ENCODE measurements at places on chromosomes 2 and 18. TPM values are rescaled to one million over a fixed set of nuclear protein-coding genes. Genes with fewer than 3 reads are reported as not detected.
A peak's percentile ranks its signal among the peaks of the same experiment; 100 is the strongest.

- DNase-seq = no peak
Measured at GRCh38 chr2:155223781-155224406, 525.4 kb downstream of the KCNJ3 start.

DNA sequence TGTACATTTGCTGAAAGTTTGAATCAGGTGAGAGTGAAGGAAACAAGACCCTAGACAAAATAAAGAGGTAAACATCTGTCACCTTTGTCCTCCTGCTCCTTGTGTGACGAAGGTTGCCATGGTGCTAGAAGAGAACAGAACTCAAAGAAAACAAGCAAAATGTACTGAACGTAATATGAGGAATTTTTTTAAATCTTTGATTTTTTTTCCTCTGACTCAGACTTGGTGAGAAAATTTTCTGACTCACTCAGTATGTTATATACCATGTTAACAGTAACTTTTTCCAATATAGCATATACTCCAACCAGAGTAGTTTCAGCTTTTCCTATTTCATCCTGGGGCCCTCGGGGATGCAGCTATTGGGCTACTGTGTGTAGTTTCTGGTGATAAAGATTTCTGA lies 2114.6 kb upstream of the PIK3C3 start:
- no peak for DNase-seq

DNA sequence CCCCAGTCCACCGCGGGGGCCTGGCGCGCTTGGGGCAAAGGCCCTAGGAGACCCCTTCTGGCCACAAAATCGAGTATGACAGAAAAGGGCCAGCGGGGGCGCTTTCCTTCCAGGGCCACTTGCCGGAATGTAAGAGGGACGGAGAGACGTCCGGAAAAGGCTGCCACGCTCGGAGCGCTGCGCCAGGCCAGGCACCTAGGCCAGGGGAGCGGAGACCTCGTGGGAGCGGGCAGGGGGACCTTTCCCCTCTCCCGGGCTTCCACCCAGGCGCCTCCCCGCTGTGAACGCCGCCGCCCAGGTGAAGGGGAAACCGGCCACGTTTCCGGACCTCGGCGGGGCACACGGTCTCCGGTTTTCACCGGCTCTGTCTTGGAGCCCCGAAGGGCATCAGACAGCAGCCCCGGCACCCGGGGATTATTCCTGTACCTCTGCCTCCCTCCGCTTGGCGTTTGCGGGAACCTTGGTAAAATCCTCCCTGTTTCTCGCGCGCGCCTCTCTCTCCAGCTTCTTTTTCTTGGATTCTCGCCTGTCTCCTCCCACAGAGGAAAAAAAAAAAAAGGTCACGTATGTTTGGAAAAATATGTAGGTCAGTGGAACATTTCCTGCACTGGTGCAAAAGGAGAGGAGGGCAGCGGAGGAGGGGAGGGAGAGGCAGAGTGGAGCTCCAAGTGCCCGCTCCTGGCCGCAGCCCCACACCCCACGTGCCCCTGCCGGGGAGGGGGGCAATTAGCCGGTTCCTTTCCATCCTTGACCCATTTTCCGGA lies 1.2 kb upstream of the NPAS2 start:
- peak; percentile 76 for DNase-seq

GRCh38 chr2:239917125-239917956 lies 107.8 kb downstream of the NDUFA10 start:
- no peak for DNase-seq

DNA sequence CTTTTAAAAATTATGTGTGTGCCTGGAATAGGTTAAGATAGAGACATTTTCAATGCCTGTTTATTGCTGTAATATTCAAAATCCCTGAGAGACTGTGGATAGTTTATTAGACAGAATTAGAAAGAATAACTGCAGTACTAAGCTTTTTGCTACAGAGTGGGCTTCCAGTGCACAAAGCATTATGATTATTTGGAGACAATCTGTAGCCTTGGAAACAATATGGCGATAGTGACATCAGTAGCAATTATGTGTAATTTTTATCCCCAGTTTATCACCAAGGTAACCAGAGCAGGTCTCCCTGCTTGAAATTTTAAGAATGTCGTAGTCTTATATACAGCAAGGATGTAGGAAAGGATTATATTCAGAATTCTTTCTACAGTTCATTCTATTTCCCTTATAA lies 100.0 kb downstream of the MYO3B start:
- no peak for DNase-seq

The HES6 gene
- total RNA-seq = 32.0 TPM

The ADCY3 gene
- total RNA-seq = 30.2 TPM

- DNase-seq = peak; percentile 87
Measured at GRCh38 chr2:127386764-127387654, 766 bp downstream of the MAP3K2 start.

The RIT2 gene
- total RNA-seq = not detected

DNA sequence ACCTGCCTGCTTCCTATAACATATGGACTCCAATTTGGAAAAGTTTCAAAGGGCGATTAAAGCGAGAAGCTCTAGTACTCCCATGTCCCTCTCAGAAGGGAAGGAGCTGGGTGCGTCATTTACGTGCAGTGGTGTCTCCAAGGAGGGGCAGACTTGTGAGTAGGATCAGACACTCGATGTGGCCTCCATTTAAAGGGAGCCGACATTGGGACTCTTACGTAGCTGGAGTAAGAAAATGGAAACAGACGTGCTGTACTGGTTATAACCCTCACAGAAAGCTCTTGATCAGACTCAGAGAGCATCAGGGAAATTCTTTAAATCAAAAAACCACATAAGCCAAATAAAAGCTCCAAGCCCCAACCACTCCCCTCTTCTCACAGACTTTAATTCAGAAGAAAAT lies 198.5 kb downstream of the KLHL29 start:
- no peak for DNase-seq

The ZAP70 gene
- total RNA-seq = 2.8 TPM

- DNase-seq = no peak
Measured at GRCh38 chr2:1849450-1849849, 105.1 kb upstream of the PXDN start.

DNA sequence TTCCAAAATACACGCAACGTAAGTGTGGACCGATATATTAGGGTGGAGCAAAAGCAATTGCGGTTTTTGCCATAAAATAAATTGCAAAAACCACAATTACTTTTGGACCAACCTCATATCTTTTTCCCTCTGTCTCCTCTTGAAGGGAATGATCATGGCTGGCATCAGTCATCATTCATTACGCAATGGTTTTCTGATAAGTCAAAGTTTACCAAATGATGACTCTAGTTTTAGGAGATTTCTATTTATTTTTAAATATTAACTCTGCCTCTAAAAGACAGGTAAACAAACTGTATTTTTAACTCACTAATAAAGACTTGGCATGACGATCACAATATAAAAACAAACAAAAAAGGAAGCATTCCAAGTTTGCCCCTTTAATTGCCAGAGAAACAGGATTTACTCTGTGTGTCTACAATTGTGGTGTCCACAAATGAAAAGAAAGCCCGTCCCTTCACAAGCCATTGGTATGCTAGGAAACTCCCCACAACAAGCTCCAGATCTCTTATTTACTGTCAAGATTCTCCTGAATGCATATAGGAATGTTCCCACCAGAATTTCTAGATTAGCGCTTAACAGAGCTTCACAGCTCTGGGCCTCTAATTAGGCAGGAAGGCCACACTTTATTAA lies 61.3 kb downstream of the IRS1 start:
- DNase-seq = no peak

DNA sequence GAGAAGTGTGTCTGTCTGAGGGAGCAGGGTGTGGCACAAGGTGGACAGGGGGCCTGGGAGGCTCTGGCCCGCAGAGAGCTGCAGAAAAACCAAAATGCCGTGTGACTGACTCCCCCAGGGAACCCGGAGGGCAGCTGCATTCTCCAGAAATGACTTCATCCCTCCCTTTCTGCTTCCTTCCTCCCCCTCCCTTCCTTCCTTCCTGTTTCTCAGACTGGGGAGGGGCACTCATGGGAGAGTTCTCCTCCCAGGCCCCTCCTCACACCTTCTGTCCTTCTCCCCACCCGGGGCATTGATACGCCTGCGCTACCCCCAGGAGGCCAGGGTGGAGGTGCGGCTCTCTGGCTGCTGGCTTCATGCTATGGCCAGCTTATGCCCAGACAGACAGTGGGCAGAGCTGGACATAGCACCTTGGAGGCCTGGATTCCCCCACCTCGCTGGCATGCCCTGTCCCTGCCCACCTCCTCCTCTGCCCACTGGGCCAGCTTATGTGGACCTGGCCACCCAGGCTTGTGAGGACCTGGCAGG lies 8.2 kb upstream of the GPR17 start:
- no peak for DNase-seq

All from left colon (tissue), 2 donors.